ENCODE measurements at places on chromosomes 5 and 9.
A peak's percentile ranks its signal among the peaks of the same experiment; 100 is the strongest.

GRCh38 chr5:74945561-74946165, 79.5 kb upstream of the FAM169A start:
- H3K4me1 ChIP-seq: peaks cover 40% of the 10 kb centered on the region
- H3K27me3 ChIP-seq: no peaks in the 10 kb centered on the region
- no peak for DNase-seq
- no peak overlapping the region for H3K4me3 ChIP-seq

- no peak overlapping the region for H3K27ac ChIP-seq
- H3K4me3 ChIP-seq: no peak overlapping the region
- H3K4me1 ChIP-seq: no peaks in the 10 kb centered on the region
- H3K36me3 ChIP-seq: no peaks in the 10 kb centered on the region
- no peak for DNase-seq
Measured at GRCh38 chr5:168801567-168801966, 222.4 kb upstream of the PANK3 start.

GRCh38 chr9:127706836-127707241, at the start of gene CFAP157:
TSS of gene CFAP157 (plus strand) at chr9:127706988. CDS start at chr9:127707032, 44 bp downstream.
- H3K4me3 ChIP-seq: no peak within 1 kb of the TSS
- no peak within 1 kb of the TSS for H3K27ac ChIP-seq
- peak; percentile 40 for DNase-seq
- no peaks in the 10 kb centered on the region for H3K36me3 ChIP-seq

DNA sequence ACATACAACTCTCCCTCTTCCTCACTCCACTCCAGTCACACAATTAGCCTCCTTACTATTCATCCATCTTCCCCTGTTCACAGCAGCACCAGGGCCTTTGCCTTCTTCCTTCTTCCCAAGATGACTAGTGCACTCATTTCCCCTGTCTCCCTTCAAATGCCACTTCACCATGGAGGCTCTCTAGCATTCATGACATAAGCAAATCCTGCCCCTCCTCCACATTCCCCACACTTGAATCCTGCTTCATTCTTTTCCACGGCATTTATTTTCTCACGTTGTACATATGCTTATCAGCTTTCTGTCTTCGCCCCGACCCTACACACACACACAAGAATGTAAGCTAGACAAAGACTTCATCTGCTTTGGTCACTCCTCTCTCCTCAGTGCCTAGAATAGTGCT, 133.3 kb downstream of the CDK5RAP2 start:
- peaks cover 16% of the 10 kb centered on the region for H3K36me3 ChIP-seq
- DNase-seq: no peak
- H3K27me3 ChIP-seq: no peaks in the 10 kb centered on the region
- no peaks in the 10 kb centered on the region for H3K4me1 ChIP-seq
- no peak overlapping the region for H3K27ac ChIP-seq
- H3K4me3 ChIP-seq: no peak overlapping the region

- H3K4me1 ChIP-seq: no peaks in the 10 kb centered on the region
- no peak overlapping the region for H3K4me3 ChIP-seq
- no peak for DNase-seq
- H3K27ac ChIP-seq: no peak overlapping the region
- H3K36me3 ChIP-seq: no peaks in the 10 kb centered on the region
Measured at GRCh38 chr5:54667136-54667535, 149.6 kb downstream of the SNX18 start.

GRCh38 chr9:126226991-126227936, 99.4 kb upstream of the MVB12B start:
- H3K36me3 ChIP-seq: no peaks in the 10 kb centered on the region
- H3K4me3 ChIP-seq: no peak overlapping the region
- no peak overlapping the region for H3K27ac ChIP-seq
- DNase-seq: no peak

DNA sequence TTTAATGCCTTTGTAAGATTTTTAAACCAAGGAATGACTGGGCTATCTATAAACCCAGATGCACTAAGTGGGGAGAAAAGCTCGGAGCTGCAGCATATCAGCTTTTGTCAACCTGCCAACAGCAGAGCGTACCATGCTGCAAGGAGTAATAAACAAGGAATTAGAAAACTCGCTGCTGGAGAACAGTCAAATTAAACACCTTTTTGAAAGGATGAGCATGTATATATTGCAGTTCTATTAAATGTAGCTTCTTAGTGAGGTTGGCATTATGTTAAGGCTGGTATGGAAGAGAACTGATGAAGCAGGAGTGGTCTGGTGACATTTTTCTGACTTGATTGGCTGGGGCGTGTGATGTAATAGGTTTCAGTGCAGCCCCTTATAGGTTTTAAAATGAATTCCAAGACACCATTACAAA, 74.7 kb downstream of the PIK3R1 start:
- H3K27ac ChIP-seq: no peak overlapping the region
- peaks cover 2% of the 10 kb centered on the region for H3K4me1 ChIP-seq
- H3K27me3 ChIP-seq: no peaks in the 10 kb centered on the region
- H3K4me3 ChIP-seq: peak overlapping the region; percentile 1
- peak; percentile 59 for DNase-seq
- peaks cover 8% of the 10 kb centered on the region for H3K36me3 ChIP-seq

GRCh38 chr5:177368869-177369644, 11.3 kb downstream of the RGS14 start:
- DNase-seq: peak; percentile 57
- H3K27ac ChIP-seq: no peak overlapping the region
- H3K4me3 ChIP-seq: no peak overlapping the region
- no peaks in the 10 kb centered on the region for H3K36me3 ChIP-seq
- peaks cover 33% of the 10 kb centered on the region for H3K4me1 ChIP-seq

- DNase-seq: no peak
- H3K4me1 ChIP-seq: peaks cover 44% of the 10 kb centered on the region
- peak overlapping the region; percentile 71 for H3K27ac ChIP-seq
- no peaks in the 10 kb centered on the region for H3K36me3 ChIP-seq
- no peaks in the 10 kb centered on the region for H3K27me3 ChIP-seq
- no peak overlapping the region for H3K4me3 ChIP-seq
Measured at GRCh38 chr5:142826741-142827492, 56.7 kb downstream of the ARHGAP26 start.

- no peaks in the 10 kb centered on the region for H3K36me3 ChIP-seq
- no peaks in the 10 kb centered on the region for H3K27me3 ChIP-seq
- H3K4me1 ChIP-seq: no peaks in the 10 kb centered on the region
- H3K27ac ChIP-seq: no peak overlapping the region
Measured at GRCh38 chr9:477193-477592, 262.5 kb downstream of the DOCK8 start.

GRCh38 chr5:141934099-141934844, 10.6 kb downstream of the DELE1 start:
- DNase-seq: peak; percentile 88
- peaks cover 29% of the 10 kb centered on the region for H3K36me3 ChIP-seq
- H3K27me3 ChIP-seq: no peaks in the 10 kb centered on the region
- H3K4me1 ChIP-seq: no peaks in the 10 kb centered on the region
- H3K4me3 ChIP-seq: no peak overlapping the region

GRCh38 chr9:99515093-99515492, 293.0 kb downstream of the SEC61B start:
- H3K36me3 ChIP-seq: no peaks in the 10 kb centered on the region
- no peak overlapping the region for H3K27ac ChIP-seq
- no peak overlapping the region for H3K4me3 ChIP-seq

GRCh38 chr9:126842220-126842842, 18.1 kb upstream of the ZBTB34 start:
- DNase-seq: no peak
- no peak overlapping the region for H3K27ac ChIP-seq
- H3K4me1 ChIP-seq: peaks cover 5% of the 10 kb centered on the region
- no peak overlapping the region for H3K4me3 ChIP-seq
- peaks cover 15% of the 10 kb centered on the region for H3K36me3 ChIP-seq

GRCh38 chr5:54254482-54255198, 55.7 kb downstream of the ARL15 start:
- H3K4me3 ChIP-seq: no peak overlapping the region
- H3K27ac ChIP-seq: no peak overlapping the region
- DNase-seq: no peak
- no peaks in the 10 kb centered on the region for H3K27me3 ChIP-seq
- H3K36me3 ChIP-seq: peaks cover 5% of the 10 kb centered on the region

DNA sequence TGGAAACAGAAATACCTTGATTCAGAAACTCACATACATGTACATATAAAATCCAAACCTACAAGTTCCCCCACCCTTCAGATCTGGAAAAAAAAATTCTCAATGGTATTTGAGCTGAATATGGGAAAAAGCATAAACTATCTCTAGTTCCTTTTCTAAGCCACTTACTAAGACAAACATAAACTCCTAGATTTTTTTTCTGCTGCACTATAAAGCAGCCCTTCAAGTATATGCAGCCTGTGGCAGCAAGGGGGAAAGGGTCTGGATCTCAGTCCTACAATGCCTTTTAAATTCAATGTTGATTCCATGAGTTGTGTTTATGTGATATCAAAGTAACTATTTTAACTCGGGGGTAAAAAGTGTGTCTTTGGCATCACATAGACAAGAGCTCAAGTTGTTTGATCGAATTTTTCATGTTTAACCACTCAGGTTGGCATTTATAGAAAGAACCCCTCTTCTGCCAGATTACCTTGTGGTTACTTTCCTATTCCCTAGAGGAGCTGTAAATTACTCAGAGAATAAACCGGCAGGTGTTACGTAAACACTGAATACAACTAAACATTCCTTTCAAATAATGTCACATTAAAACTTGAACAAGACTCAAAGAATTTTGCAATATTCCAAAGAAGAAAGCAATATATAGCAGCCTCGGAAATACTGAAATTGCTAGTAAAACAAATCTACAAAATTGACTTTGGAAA, 91.8 kb upstream of the FER start:
- no peak for DNase-seq
- H3K36me3 ChIP-seq: no peaks in the 10 kb centered on the region
- H3K27me3 ChIP-seq: no peaks in the 10 kb centered on the region
- H3K4me3 ChIP-seq: no peak overlapping the region
- H3K27ac ChIP-seq: no peak overlapping the region
- H3K4me1 ChIP-seq: no peaks in the 10 kb centered on the region

- H3K27me3 ChIP-seq: no peaks in the 10 kb centered on the region
- H3K27ac ChIP-seq: no peak overlapping the region
- H3K36me3 ChIP-seq: no peaks in the 10 kb centered on the region
- no peak overlapping the region for H3K4me3 ChIP-seq
- DNase-seq: no peak
- H3K4me1 ChIP-seq: no peaks in the 10 kb centered on the region
Measured at GRCh38 chr5:65478336-65478735, 3.4 kb downstream of the ADAMTS6 start.

DNA sequence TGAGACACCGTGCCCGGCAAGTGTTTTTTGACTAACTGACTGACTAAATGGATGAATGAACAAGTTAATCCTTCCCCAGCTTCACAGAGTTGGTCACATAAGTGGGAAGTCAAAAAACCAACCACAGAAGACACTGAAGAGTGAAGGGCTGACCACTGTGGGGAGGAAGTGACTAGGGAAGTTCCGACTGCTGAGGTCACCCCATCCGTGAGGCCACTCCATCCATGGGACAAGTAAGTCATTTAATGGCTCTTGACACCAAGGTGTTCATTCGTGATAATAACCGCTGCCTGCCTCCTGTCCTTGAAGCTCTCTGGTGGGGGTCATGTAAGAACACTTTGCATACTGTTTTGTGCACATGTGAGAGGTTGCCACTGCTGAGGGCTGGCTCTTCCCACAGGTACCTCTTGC, 22.2 kb upstream of the CXCL14 start:
- H3K27ac ChIP-seq: no peak overlapping the region
- no peaks in the 10 kb centered on the region for H3K36me3 ChIP-seq
- no peak overlapping the region for H3K4me3 ChIP-seq
- DNase-seq: no peak
- H3K27me3 ChIP-seq: no peaks in the 10 kb centered on the region

DNA sequence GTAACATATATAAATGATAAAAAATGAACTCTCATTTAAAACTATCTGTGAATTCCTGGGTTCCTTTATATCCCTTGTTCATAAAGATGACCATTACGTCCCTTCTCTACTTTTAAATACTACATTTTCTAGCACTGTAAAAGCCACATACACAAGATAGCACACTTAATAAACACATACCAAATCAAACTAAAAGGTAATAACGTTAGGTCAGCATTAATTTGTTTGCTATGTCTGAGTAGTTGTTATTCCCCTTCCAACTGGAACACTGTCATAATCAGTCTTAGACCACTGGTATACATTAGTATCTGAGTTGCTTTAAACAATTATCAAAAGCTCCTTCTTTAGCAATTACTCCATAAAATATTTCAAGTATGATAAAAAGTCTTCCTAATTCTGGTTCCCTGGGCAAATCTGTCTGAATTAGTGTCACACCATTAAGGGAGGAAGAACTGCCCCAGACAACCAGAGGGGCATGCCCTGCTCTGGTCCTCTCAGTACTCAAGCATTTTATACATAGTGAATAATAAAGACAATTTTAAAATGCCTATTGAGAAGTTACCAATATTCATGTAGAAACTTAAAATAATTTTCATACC, 98.1 kb downstream of the RAPGEF6 start:
- no peak overlapping the region for H3K27ac ChIP-seq
- no peak for DNase-seq
- peaks cover 4% of the 10 kb centered on the region for H3K4me1 ChIP-seq
- H3K4me3 ChIP-seq: no peak overlapping the region

DNA sequence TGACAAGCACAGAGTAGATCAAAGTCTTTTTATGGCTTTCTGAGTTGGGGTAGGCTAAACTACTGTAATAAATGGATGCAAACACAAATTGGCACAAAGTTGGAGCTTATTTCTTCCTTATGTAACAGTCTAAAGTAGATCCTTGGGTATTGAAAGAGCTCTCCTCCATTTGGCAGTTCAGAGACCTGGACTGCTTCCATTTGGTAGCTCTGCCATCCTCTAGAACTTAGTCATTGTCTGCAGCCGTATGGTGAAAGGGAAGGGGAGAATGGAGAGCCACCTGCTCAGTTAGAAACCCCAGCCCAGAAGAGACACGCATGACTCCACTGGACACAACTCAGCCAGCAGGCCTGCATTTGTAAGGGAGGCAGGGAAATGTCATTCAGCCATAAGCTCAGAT, 345.0 kb downstream of the DMAC1 start:
- peak; percentile 30 for DNase-seq
- H3K4me1 ChIP-seq: no peaks in the 10 kb centered on the region
- no peak overlapping the region for H3K4me3 ChIP-seq
- H3K27ac ChIP-seq: no peak overlapping the region

DNA sequence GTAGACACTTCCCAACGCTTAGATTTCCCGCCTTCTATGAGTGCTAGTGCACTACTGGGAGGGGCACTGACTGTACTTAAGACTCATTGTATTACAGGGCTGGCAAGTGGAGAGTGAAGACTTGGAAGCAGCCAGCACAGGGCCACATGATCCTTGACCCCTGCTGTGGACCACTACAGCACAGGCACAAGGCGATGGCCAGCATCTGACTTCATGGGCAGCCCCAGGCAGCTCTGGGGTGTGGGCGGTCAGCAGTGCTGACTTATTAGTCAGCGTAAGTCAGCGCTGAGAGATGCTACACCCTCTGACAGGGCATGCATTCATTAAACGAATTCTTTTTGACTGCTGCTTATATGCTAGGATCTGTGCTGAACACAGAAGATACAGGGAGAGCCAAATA, 9.3 kb downstream of the SLC46A2 start:
- no peaks in the 10 kb centered on the region for H3K4me1 ChIP-seq
- no peak overlapping the region for H3K4me3 ChIP-seq

Measured in small intestine (tissue), 16 donors.